ENCODE measurements at places on chromosomes 16 and 17.

DNA sequence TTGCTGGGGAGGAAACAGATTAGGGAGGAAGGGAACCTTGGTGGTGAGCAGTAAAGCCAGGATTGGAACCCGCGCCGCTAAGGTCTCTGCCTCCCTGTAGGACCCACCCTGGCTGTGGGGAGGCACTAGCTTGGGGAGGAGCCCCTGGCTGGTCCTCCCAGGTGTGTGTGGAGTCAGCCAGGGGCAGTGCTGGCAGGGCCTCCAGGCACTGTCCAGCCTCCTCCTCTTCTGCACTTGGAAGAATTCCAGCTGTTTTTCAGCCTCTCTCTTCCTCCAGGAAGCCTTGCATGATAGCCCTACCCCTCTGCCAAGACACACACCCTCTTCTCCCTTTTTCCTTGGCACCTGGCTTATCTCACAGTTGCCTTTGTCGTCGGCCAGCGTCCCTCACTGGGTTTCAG lies 34.8 kb downstream of the TMEM235 start:
- no peak for DNase-seq

DNA sequence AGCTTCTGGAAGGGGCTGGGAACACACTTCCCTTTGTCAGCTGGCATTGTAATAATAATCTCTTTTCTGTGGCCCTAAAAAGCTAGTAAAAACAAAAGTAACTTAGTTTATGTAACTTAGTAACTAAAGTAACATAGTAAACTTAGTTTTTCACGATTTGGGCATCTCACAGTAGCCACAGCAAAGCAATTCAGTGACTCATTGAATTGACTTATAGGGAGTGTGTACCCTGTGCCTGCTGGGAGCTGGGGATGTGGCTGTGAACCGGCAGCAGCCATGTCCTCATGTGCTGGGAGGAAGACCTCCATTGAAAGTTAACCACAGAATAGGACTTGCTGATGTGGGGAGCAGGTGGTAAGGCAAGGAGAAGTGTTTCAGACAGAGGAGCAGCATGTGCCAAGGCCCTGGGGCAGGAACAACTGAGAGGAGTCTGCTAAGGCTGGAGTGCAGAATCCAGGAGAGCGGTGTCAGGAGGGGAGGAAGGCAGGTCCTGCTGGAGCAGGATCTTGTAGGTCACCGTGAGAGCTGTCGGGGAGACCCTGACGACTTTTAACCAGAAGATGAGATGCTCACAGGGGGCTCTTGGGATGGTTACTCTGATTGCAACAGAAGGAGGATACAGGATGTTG lies 112.8 kb downstream of the PLCG2 start:
- no peak for DNase-seq

DNA sequence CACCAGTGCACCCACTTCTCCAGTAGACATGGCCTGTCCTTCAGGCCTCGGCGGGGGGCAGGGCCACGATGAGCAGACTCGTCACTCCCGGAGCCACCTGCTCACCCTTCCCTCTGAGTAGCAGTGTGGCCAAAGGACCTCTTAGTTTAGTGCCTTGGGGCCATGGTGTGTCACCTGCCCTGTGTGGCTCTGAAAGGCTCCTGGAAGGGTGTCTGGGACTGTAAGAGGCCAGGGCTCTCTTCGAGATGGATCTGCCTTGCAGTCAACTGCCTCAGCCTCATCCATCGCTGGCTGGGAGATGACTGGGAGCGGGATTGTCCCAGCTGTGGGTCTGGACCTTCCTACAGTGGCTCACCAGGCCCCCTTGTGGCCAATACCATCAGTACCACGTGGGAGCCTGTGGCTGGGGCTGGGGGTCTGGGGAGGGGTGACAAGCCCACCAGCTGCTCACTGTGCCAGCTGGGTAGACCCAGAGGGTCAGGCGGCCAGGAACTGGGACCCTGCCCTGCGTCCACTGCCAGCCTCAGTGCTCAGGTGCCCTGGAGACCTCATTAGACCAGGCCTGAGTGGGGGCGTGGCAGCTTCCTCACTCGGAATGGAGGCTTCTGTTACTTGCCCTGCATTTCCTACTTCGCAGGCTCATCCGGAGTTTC lies 133.4 kb downstream of the OR1D5 start:
- peak; percentile 47 for DNase-seq

DNA sequence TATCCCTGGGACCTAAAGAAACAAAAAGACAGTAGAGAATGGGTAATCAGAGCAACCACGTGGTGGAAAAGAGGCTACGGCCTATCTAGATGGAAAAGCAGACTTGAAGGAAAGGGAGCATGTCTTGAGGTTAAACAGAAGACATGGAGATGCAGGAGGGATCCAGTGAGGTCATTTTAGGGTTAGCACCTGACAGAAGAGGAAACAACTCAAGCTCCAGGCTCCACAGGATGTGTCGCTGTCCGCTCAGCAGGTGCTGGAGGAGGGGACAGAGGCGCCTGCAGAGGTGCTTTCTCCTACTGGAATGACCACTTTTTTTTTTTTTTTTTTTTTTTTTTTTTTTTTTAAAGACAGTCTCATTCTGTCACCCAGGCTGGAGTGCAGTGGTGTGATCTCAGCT lies 47.5 kb upstream of the CLEC3A start:
- peak; percentile 41 for DNase-seq

DNA sequence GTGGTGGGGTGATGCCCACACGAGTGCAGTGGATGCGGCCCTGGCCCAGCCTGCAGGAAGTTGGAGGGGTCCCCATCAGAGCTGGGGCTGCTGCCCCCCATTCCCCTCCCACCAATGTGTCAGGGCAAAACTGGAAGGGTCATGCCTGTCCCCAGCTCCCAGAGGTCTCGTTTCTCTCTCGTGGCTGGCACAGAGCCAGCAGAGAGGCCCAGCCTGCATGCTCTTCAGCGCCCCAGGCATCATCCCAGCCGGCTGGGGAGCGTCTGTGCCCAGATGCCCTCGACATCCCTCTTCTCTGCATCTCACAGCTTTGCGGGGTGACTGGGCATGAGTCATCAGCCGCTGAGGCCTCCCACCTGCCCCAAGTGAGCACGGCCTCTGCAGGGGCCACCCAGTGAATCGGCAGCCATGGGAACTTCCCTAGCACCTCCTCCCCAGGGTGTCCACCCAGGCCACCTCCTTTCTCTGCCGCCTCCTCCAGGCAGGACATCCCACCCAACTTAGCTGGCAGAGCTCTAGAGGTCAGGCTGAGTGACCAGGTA lies 9.8 kb upstream of the CSNK1D start:
- peak; percentile 63 for DNase-seq

- peak; percentile 68 for DNase-seq
Measured at GRCh38 chr17:55845385-55845784, 94.5 kb downstream of the PCTP start.

DNA sequence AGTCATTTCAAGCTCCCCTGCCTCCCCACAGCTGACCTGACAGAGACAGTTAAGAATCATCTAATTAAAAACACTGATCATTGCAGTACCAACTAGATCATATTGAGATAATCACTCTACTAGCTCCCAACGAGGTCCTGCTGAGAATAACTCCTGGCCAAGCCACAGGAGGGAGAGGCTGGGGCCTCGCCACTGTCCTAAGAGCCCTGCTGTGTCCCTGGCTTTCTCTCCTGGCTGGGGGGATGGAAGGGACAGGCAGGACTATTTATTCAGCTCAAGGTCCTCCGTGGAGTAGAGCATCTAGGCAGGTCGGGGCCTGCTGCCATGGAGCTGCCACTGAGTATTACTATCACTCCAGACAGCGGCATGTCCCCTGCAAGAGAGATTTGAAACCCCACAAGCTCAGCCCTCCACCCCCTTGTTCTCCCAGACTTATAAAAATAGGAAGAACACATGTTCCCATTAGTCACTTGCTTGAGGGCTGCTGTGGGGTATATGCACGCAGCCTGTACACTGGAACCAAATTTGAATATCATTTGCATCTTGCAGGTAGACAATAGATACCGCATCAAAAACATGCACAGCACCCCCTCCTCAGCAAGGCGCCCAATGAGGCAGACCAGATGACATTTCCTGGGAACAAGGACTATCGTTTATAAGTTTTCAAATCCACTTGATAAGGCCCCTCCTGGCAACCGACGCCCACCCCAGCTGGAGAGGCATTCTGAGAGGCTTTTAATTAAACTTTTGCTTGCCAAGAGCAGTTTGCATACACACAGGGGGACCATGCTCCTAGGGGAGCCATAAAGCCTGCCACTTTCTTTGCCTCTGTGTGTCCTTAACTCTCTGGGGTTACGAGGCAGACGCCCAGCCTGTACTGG lies 385.2 kb upstream of the ZFHX3 start:
- no peak for DNase-seq

- DNase-seq, result no peak
Measured at GRCh38 chr17:77312061-77312701, 171.4 kb downstream of the SEC14L1 start.

- peak; percentile 26 for DNase-seq
Measured at GRCh38 chr17:8673612-8674011, 43.1 kb upstream of the MYH10 start.

- DNase-seq, result no peak
Measured at GRCh38 chr16:90044111-90044551, 24.9 kb upstream of the DBNDD1 start.

- peak; percentile 32 for DNase-seq
Measured at GRCh38 chr17:63477480-63478440, 899 bp downstream of the ACE start.

DNA sequence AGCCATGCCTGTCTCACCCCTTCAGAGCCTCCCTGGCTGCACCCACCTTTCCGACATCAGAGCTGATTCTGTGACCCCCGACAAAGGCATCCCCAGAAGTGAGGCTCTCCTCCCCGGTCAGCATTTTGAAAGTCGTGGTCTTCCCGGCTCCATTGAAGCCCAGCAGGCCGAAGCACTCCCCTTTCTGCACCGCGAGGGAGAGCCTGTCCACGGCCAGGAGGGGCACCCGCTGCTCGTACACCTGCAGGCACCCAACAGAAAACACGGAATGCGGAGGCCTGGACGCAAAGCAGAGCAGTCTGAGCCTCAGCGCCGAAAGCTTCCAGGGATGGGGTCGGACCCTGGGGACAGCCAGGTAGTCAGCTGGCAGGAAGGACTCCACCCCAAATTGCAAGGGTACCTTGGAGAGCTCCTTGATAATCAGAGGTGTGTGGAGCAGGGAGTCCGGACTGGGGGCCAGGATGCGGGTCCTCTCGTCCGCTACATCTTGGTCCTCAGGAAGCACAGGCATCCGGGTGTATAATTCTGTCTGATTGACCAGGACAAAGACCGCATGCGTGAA lies 13.1 kb upstream of the RNPS1 start:
- DNase-seq, result no peak

DNA sequence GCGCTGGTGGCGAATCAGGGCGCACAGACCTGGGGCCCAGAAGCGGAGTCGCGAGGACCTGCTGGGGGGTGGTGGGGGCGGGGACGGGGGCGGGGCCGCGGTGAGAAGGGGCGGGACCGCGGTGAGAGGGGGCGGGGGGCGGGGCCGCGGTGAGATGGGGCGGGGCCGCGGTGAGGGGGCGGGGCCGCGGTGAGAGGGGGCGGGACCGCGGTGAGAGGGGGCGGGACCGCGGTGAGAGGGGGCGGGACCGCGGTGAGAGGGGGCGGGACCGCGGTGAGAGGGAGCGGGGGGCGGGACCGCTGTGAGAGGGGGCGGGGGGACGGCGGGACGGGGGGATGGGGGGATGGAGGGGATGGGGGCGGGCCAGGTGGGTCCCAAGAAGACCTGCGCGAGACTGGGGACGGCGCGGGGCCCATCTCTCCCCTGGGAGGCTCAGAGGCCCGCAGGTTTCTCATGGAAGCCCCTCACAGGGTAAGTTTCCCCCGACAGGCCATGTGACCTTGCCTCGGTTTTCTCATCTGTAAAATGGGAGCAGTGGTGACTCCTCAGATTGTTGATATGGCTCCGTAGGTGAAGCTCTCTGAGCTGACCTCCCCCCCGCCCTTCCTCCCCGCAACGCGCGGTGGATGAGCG lies 28.6 kb upstream of the DBNDD1 start:
- peak; percentile 15 for DNase-seq

DNA sequence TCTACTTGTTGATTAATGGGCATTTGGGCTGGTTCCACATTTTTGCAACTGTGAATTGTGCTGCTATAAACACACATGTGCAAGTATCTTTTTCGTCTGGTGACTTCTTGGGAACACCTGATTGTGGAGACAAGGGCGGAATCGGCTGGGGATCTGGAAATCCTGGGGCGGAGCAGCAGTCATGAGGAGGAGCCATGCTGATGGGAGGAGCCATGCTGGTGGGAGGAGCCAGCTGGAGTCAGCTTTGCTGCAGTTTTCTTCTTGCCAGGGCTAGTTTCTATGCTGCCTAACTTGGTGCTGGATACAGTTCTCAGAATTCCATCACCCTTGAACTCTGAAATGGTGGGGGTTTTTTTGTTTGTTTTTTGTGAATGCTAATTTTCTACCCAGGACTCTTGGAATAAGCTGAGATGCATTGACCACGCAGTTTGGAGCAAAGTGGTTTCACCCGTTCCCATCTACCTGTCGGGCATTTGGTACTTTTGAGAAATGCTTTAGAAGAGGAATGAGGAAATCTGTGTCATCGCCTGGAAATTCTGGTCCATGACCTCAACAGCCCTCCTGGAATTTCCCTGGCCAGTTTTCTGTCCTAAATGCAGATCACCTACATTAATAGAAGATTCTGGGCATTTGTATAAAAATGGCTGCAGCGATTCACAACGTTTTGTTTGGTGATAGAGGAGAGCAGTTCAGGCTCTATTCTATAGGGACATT lies 217.4 kb upstream of the ZFHX3 start:
- no peak for DNase-seq

- DNase-seq, result no peak
Measured at GRCh38 chr16:89019511-89019910, 42.5 kb upstream of the CBFA2T3 start.

- DNase-seq, result no peak
Measured at GRCh38 chr16:27641260-27641659, 91.3 kb downstream of the KATNIP start.

DNA sequence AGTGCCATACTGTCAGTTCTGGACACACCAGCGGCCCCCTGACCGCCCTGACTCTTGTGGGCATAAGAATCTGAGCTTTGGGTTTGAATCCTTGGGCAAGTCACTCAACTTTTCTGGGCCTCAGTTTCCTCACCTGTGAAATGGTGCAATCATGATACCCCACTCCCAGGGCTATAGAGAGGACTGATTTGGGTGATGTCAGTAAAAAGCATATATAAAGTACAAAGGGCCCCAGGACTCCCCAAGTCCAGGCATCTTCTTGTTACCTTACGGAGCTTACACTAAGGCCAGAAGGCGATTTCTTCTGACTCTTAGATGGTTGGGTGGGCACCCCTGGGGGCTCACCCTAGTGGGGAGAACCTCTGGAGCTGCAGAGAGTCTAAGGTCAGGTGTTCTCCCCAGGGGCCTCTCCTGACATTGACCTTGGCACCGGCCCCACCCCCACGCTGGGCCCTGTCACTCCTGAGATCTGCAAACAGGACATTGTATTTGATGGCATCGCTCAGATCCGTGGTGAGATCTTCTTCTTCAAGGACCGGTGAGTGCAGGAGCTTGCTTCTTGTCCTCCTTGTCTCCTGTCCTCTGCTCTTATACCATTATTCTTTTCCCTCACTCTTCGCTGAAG lies 13.9 kb downstream of the MMP2 start:
- DNase-seq, result no peak

GRCh38 chr17:43556292-43556691 lies 10.2 kb upstream of the ETV4 start:
- peak; percentile 84 for DNase-seq

GRCh38 chr17:28741358-28742349 lies 2.2 kb upstream of the TRAF4 start:
- DNase-seq, result peak; percentile 99

- no peak for DNase-seq
Measured at GRCh38 chr16:48433850-48434530, 48.8 kb upstream of the SIAH1 start.

Measured in hematopoietic multipotent progenitor cell treated with erythropoietin and hydrocortisone succinate and interleukin-3 and kit ligand, for 4 days (in vitro differentiated cells).